ENCODE measurements at places on chromosomes 6 and 20.

DNA sequence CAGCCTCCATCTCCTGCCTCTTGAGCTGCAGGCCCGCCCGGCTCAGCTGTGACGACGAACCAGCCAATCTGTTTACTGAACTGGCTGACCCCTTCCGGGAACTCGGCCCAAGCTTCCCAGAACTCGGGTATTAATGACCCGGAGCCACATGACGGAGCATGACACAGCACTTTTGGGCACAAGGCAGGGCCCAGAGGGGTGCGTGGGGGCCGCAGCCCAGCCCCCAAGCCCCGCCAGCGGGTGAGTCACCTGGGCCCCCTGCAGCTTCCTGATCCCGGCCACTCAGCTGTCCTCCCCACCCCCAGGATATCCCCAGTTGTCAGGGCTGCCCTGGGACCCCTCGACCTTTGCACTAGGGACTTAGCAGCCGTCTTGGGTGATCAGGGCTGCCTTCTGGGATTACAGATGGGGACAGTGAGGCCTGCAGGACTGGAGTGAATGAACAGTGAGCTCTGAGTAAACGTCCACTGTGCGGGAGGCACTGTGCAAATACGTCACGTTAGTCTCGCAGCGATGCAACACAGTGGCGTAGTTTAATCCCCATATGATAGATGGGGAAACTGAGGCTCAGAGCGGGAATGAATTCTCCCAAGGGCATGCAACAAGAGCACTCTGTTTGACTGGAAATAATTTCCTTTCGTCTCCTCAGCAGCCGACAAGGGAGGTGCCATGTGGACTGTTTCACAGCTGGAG is 102.1 kb downstream of the CEBPB start:
- no peak for DNase-seq

DNA sequence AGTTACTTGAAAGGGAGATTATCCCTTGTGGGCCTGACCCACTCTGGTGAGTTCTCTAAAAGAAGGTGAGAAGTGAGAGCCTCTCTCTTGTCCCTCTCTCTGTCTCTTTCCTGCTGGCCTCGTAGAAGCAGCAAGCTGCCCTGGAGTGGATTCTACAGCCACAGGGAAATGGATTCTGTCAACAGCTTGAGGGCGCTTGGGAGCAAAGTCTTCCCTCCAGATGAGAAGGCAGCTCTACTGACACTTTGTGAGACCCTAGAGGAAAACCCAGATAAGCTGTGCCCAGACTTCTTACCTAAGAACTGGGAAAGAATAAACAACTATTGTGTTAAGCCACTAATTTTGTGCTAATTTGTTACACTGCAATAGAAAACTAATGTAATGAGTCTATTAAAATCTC is 39.9 kb downstream of the ANKRD60 start:
- DNase-seq: no peak

DNA sequence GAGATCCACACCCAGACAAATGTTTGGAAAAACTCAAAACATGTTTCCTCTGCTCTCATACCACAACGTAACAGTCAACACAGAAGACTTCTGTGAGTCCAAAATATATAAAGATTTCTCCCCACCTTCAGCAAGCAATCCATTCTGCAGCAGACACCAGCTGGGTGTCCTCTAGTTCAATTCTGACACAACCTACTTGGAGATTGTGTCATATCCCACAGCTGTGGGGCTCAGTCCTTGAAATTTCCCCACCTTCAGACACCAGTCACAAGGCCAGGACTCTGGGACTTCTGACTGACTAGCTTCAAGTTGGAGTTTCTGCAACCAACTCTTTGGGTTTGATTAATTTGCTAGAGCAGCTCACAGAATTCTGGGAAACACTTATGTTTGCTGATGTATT is 244.8 kb upstream of the CDYL start:
- DNase-seq: no peak

DNA sequence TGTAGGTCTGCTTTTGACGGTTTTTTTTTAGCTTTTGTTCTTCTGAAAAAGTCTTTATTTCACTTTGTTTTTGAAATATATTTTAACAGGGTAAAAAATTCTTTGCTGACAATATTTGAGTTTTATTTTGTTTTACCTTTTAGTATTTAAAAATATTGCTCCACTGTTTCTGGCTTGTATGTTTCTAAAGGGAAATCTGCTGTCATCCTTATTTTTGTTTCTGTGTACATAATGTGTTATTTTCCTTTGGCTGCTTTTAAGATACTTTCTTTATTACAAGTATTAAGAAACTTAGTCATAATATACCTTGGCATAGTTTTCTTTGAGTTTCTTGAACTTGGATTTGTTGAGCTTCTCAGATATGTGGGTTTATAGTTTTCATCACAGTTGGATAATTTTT is 88.6 kb upstream of the SPACA1 start:
- no peak for DNase-seq

- no peak for DNase-seq
These were observed 19.2 kb downstream of the ASF1A start for GRCh38 chr6:118913161-118913560.

DNA sequence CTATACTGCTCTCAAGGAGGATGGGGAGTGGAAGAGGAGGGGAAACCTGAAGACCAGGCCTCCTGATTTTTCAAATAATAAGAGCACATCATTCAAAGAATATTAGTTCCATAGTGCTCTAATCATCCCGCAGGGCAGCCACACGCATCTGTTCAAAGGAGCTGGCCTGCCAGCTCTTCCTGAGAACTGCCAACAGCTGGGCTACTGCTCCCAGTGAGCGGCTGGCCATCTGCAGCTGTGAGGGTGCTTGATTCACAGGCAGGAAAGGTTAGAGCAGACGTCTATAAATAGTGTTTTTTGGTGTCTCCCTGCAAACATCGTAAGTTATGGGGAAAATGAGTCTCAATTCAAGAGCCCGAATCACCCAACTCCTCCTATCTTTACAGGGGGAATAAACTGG is 17.3 kb downstream of the NSFL1C start:
- DNase-seq: no peak

- no peak for DNase-seq
These were observed 156.1 kb downstream of the MRPL14 start for GRCh38 chr6:43970913-43971775.

DNA sequence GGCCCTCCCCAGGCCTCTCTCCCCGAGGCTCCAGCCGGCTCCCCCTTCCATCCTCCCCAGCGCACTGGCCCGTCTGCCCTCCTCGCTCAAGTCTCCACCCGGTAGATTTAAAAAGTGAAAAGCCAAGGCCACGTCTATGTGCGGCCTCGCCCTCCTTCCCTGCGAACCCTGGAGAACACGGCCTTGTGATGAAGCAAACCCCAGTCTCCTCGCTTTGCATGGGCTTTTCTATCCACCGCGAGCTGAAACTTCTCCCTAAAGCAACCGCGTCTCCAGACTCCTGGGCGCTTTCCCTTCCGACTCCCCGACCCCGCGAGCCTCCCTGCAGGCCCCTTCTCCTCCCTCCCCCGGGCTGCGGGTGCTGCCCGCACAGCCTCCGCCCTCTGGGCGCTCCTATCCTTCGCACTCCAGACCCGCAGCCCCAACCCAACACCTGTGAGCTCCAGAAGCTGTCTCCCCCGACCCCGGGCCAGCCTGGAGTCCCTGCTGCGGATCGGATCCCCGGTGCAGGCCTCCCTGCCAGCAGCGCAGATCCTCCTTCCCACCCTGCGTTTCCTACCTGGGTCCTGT is 265.2 kb upstream of the QKI start:
- no peak for DNase-seq

- no peak for DNase-seq
These were observed 100.7 kb downstream of the NOL4L start for GRCh38 chr20:32484225-32484957.

DNA sequence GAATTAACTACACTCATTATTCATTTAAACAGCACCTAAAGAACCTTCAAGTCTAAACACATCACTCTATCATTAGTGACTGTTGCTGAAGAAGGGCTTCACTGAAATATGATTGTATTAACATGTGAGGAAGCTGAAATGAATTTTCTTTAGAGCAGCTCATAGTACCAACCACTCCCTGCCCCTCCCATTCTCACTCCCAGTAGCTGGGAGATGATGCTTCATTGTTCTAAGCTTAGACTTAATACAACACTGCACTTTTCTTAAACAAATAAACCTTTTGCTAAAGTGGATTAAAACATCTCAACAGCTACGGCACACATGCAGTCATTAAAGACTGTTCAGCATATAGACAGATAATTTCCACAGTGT is 63.1 kb downstream of the ATXN1 start:
- no peak for DNase-seq

GRCh38 chr6:39685938-39686337 is 39.3 kb downstream of the KIF6 start:
- no peak for DNase-seq

DNA sequence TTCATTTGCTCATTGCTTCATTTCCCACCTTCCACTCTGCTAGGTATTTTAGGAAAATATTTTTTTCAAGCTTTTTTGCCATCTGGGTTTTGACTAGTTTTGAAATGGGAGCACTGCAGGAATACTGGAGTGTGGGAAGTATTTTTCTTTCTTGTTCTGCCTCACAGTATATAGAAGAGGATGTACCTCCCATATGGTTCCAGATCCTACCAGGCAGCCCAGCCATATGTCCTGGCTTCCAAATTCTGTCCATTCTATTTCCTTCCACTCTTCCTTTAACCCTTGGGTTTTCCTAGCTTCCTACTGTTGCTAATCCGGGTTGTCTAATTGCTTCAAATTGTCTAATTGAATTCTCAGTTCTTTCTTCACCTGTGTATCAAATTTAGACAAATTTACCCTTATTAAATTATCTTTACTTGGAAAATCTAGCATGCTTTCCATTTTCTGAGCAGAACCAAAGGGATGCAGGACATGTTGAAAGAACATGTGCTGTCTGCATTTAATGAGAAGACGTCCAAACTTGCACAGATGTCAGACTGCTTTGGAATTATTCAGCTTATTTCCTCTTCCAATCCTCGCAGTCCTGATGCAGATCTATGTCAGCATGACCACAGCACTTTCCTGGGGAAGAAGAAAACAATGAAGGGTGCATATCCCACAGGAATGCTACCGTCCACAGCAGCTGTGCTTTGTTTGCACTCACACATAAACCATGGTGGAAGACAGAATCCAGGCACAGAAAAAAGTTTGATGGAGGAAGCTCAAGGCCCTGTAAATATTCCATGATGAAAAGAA is 1273.9 kb upstream of the MAP3K7 start:
- no peak for DNase-seq

DNA sequence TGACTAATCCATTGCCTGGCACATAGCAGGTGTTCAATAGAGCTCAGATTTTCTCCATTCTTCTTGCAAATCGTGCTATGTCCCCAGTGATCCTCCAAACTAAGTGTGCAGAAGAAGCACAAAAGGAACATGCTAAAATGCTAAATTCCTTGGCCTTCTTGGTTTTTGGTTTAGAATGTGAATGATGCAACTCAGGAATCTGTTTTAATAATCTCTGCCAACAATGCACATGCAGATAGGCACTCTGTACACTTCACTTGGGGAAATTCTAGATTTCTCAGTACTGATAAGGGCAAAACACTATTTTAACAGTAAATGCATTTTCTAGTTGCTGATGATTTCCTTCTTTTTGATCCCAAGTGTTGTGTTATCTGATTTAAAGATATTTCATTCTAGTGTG is 35.2 kb downstream of the SLC22A1 start:
- no peak for DNase-seq

- DNase-seq: no peak
These were observed 1.1 kb upstream of the SAMD5 start for GRCh38 chr6:147507162-147508041.

DNA sequence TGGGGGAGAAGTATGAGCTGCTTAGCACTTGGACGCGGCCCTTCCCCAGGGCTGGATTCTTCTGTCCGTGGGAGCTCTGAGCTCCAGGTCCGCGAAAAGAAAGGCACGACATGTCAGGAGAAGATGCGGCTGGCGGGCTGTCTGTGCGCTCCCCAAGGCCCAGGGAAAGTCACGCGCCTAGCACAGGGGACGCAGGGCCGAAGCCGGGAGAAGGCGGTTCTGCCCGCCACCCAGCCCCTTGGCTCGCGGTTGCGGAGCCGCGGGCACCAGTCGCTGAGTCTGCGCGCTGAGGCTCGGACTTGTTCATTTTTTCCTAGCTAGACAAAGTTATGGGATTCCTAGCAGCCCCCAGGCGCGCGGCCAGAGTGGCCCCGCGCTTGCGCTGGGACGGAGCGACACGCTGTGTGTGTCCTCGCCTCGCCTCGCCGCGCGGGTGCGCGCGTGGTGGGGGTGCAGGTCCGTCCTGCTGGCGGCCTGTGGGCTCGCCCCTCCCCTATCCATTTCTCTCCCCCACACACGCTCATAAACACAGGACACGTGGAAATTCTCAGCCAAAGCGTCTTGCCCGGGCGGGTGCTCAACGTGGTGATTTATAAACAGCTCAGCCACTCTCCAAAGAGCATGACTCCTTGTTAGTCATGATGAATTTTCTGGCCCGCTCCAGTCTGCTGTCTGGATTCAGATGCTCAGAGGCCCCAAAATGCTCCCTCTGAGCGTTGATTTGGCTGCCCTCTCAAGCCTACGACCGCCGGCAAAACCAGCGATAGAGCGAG is 1.9 kb upstream of the POU3F2 start:
- no peak for DNase-seq

DNA sequence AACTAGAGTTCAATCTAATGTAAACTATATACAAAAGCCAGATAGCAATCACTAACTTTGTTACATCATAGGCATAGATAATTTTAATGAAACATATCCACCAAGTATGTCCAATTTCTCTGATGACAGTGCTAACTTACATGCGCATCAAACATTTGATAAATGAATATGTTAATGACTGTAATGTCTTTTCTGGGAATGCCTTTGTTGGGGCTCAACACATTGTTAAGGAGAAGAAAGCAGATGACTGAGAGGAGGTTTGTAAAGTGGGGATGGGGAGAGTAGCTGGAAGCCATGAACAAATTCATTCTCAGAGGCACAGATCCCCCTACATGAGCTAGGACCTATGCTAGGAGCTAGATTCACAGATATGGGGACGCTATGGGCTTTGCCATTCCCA is 950.0 kb downstream of the KIF16B start:
- DNase-seq: no peak

DNA sequence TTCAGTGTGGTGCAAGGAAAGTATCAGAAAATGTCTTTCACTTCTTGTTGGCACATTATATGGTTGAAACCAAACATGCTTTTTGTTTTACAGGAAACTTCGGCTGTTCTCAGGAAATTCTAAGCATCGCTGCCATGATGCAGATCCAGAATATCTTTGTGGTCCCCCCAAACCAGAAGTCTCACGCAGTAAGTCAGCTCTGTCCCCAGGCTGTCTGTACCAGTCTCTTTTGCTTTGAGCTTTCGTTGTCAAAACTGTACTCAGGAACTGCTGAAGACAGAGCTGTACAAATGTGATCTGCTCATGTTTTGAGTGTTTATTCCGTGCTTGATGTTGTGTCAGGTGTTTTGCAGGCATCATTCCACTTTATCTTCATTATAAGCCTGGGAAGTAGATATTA is 59.6 kb downstream of the DHX35 start:
- DNase-seq: no peak

DNA sequence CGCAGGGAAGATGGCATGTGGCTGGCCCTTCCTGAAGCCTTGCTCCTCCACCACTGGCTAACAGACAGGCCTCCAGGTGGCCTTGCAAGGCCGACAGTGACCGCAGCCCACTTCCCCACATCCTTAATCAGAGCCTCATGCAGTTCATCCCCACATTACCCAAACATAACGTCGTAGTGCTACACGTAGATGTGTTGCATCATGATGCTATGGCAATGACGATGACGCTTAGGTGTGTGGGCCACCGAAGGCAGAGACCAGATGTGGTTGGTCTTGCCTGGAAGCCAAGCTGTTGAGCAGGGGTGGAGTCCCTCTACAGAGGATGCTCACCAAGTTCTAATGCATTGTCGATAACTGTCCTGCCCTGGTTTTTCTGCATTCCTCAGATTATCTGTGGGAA is 5.6 kb downstream of the CD93 start:
- no peak for DNase-seq
